ENCODE measurements at places on chromosomes 16 and 17. TPM values are rescaled to one million over a fixed set of nuclear protein-coding genes. Genes with fewer than 3 reads are reported as not detected.

RTN4RL1 gene
- total RNA-seq = 1.5 TPM

JPH3 gene
- not detected for total RNA-seq

FMNL1 gene
- total RNA-seq = 2.7 TPM

KRT20 gene
- total RNA-seq = not detected

WRAP53 gene
- total RNA-seq = 3.5 TPM

KCNJ12 gene
- total RNA-seq = under 0.01 TPM

KRT15 gene
- total RNA-seq = 0.72 TPM

MYO18A gene
- total RNA-seq = 39.8 TPM

CSF3 gene
- not detected for total RNA-seq

ZNF423 gene
- total RNA-seq = 11.6 TPM

SULT1A1 gene
- 1.8 TPM for total RNA-seq

PHOSPHO1 gene
- total RNA-seq = 0.29 TPM

TPSD1 gene
- not detected for total RNA-seq

MT1M gene
- total RNA-seq = 8.5 TPM

TMEM100 gene
- total RNA-seq = 0.36 TPM

CD300LB gene
- not detected for total RNA-seq

STXBP4 gene
- 19.2 TPM for total RNA-seq

CD300E gene
- total RNA-seq = under 0.01 TPM

CLEC18B gene
- total RNA-seq = 0.72 TPM

TMIGD1 gene
- total RNA-seq = not detected

FOXC2 gene
- 2.2 TPM for total RNA-seq

TBC1D3G gene
- not detected for total RNA-seq

SLFN14 gene
- under 0.01 TPM for total RNA-seq

PRCD gene
- 5.3 TPM for total RNA-seq

SPATA22 gene
- 2.2 TPM for total RNA-seq

ARHGAP23 gene
- total RNA-seq = 47.0 TPM

ASPA gene
- total RNA-seq = 0.36 TPM

KIF19 gene
- not detected for total RNA-seq

CACNG1 gene
- total RNA-seq = not detected

LASP1 gene
- total RNA-seq = 228 TPM

UMOD gene
- total RNA-seq = not detected

GRIN2A gene
- total RNA-seq = 1.5 TPM

CCDC78 gene
- 2.2 TPM for total RNA-seq

CD300A gene
- not detected for total RNA-seq

EPN3 gene
- not detected for total RNA-seq

ABI3 gene
- under 0.01 TPM for total RNA-seq

ZBTB4 gene
- 36.2 TPM for total RNA-seq

CTRB1 gene
- total RNA-seq = not detected

KRT24 gene
- not detected for total RNA-seq

ATP6V0A1 gene
- total RNA-seq = 52.5 TPM

PDE6G gene
- total RNA-seq = not detected

BAIAP3 gene
- 0.29 TPM for total RNA-seq

TTYH2 gene
- 1.2 TPM for total RNA-seq

PLEKHH3 gene
- total RNA-seq = 14.7 TPM

TBC1D3 gene
- total RNA-seq = not detected

OMG gene
- 0.88 TPM for total RNA-seq

PLXDC1 gene
- 3.8 TPM for total RNA-seq

SLC9A5 gene
- total RNA-seq = 3.6 TPM

KCNH6 gene
- not detected for total RNA-seq

RMI2 gene
- 1.8 TPM for total RNA-seq

SLC16A6 gene
- 1.4 TPM for total RNA-seq

CMTM2 gene
- total RNA-seq = not detected

Data from osteoblast (primary cell).